ENCODE measurements at places on chromosomes 12 and 14.

- DNase-seq, result peak; percentile 21
These were observed 411.8 kb upstream of the MIS18BP1 start for GRCh38 chr14:45664668-45665356.

- DNase-seq, result no peak
These were observed 24.9 kb downstream of the KCNA5 start for GRCh38 chr12:5068619-5069018.

- DNase-seq, result no peak
These were observed 11.0 kb downstream of the ZFC3H1 start for GRCh38 chr12:71652656-71653055.

DNA sequence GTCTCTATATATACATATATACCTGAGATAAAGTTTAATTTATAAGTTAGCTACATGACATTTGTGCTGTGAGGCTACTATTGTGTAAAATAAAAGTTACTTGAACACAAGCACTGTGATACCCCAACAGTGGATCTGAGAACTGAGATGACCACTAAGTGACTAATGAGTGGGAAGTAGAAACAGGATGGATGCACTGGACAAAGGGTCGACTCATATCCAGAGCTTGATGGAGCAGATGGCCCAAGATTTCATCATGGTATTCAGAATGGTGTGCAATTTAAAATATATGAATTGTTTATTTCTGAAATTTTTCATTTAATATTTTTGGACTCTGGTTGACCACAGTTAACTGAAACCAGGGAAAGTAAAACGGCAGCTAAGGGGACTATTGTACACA, 908.6 kb upstream of the MDGA2 start:
- DNase-seq, result no peak

DNA sequence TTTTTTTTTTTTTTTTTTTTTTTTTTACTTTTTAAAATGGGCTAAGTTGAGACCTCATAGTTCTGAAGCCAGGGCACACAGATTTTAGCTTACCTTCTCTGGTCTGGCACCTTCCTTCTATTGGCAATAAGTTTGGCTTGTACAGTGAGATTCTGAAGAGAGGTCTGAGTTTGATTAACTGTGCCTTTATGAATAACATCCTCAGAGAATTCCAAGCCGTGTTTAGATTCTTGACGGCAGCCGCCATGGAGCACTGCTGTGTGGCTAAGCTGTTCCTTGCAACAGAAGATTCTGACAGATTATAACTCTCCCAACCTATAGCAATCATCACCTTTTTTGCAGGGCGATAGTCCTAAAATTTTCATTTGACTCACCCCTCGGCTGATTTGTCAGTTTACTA, 354.9 kb upstream of the FAR2 start:
- DNase-seq, result no peak

DNA sequence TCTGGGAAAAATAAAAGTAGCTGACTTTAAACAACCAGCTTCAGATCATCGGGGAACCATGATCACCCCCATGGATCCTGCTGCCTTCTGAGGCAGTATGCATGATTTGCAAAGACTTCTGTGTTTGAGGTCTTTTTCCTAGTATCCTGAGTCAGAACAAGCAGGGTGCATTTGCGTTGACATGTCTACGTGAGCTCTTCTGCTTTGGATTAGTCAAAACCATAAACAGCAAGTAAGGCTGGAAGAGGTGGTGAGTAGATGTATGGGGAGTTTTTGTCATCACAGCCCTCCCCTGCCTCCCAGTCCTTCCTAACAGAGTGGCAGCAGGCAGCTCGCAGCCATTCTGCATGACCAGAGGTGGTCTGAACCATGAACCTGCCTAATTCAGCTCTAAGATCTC, 24.1 kb downstream of the PLEKHG7 start:
- DNase-seq, result no peak

DNA sequence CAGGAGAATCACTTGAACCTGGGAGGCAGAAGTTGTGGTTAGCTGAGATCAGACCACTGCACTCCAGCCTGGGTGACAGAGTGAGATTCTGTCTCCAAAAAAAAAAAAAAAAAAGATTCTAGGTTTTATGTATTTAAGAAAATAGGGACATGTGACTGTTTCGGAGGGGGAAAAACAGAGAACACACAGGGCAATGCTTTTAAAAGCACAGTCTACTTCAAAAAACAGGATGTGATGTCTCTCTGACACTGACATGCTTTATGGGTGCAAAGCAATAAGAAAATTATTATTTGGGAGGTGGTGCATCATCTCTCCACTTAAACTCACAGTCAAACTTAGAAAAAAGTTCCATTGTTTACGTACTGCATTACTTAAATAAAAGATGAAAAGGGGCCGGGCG, 28.7 kb downstream of the CLIP1 start:
- no peak for DNase-seq

- no peak for DNase-seq
These were observed 22.2 kb downstream of the TMEM30B start for GRCh38 chr14:61258985-61259384.

GRCh38 chr12:49965836-49966235, 4.2 kb downstream of the AQP5 start:
- no peak for DNase-seq

DNA sequence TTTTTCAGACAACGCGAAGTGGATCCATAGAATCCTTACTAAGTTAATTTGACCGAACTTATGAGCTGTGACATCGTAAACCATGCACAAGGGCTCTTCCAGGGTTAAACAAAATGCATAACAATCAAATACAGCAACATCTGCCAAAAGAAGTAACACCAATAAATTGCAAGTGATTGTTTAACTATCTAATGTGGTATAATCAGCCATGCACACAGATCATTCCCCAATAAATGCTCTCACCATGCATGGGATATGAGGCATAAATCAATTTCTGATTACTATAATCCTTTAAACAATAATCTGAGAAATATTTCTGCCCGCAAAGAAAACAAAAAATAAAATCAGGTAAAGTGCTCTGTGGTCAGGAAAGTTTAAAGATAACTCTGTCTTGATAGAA, 7.7 kb upstream of the PLEKHG7 start:
- no peak for DNase-seq

- no peak for DNase-seq
These were observed 121.7 kb downstream of the DUSP6 start for GRCh38 chr12:89230376-89231315.

DNA sequence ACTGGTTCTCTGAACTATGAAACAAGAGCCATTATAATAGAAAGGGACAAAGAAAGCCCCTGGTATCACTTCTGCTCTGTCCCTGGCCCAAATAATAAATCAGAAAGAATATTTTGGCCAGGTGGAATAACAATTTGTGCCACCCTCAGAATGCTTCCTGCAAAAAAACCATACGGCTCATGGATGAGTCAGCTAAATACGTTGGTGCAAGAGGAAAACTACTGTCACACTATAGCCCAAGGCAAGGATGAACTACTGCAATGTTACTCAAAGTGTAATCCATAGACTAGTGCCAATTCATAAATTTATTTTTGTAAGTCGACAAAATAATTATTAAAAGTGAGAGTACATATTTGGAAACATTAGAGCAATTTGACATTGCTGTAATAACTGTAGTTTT, 68.2 kb downstream of the ANKS1B start:
- DNase-seq, result no peak

DNA sequence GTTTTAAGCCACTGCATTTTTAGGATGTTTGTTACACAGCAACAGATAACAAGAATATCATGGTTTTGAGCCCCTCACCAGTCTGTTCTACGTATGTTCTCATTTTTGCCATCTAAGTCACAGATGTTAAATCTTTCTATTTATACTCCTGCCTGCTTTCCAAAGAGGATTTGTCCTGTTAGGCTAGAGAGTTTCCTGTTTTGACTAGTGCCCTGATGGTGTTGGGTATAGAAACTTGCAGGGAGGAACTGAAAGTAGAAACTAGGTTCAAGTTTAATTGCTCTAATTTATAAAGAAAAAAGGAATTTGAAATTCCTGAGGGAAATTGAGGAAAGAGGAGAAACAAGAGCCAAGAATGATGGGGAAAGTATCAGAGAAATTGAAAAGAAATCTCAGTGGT, 74.4 kb upstream of the COCH start:
- DNase-seq, result no peak

- peak; percentile 51 for DNase-seq
These were observed 165.2 kb downstream of the TSPAN9 start for GRCh38 chr12:3242199-3242863.

DNA sequence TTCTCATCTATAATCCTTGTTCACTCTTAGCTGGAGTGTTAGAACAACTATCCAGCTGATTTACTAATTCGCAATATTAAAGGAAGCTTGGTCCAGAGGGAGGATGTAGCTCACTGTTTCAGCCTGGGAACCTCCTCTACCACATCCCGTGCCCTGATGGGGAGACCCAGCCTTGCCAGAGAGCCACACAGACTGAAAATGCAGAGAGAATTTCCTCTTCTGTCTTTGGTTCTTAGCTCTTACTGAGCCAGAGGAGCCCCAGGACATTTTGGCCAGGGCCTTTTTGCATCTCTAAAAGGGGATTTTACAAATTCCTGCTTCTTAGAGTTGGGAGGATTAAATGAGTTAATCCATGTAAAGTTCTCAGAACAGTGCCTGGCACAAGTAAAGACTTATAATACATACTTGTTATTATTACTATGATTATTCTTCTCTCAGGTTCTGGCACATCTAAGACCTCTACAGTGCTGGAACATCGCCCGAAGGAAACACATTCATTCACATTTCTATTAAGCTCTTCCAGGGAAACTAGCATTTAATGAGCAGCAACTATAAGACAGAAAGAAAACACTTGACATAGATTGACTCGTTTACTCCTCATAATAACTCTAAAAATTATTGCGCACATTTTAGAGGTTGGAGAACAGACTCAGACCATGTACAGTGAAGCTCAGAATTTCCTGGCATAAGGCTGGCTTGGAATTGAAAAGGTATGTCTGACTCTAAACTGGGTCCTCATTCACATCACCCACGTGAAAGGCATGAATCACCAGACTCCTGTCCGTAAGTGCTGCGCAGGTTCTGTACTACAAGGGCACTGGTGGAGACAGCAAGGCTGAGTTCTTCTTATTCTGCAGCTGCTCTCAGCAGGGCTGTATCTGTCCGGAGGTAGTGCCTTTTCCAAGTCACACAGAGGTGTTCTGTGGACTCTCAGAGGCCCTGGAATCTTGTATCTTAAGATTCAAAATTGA, 27.8 kb upstream of the AEBP2 start:
- DNase-seq, result no peak

DNA sequence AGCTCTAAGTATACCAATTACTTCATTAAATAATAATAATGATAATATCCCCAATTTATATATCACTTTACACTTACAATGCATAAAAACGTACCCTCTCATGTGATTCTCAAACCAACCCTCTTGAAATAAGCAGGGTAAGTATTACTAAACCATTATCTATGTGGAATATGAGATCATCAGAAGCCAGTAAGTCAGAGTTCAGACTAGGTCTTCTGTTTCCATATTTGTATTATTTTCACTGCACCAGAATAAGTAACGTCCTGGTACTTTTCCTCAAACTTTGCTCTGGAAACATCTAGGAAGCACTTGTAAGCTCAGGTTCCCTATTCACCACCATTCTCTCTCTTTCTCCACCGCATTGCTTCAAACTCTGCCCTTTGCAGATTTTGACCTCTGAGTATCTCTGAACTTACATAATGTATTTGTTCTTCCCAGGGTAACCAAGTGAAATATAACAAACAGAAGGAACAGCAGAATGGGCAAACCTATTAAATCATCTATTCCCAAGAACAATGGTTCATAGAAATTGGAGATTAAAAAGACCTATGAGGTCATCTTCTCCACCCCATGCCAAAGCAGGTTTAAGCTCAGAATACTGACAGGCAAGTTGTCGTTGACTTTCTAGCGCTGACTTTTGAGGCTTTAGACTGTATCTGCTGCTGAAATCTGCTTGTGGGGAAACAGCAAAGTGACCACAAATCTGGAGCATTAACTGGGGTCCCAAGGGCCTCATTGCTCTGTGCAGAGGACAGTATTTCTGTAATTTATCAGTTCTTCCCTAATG, 161.3 kb upstream of the FAR2 start:
- DNase-seq, result peak; percentile 48

DNA sequence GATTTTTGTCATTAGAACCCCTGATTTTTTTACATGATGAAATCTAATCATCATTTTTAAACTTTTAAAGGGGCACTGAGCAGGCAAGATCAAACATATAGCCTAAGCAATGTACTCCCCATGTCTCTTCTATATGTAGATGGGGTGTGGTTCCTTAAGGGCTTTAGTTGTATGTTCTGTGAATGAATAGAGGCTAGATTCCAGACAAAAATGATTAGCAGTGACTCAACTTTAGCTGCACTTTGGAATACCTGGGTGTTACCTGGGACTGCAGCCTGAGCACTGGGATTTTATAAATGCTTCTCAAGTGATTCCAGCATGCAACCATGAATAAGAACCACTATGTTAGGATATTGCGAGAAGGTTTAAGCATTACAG, 256.7 kb upstream of the PLEKHG7 start:
- DNase-seq, result no peak

GRCh38 chr12:94616203-94616729, 34.1 kb downstream of the TMCC3 start:
- DNase-seq, result no peak

GRCh38 chr12:100794441-100795173, at the start of gene ANO4:
ANO4 (plus strand) TSS chr12:100794776; CDS start chr12:100901786, 107,010 bp downstream.
- DNase-seq, result peak; percentile 34

GRCh38 chr12:70468741-70469140, 102.7 kb downstream of the KCNMB4 start:
- DNase-seq, result no peak

DNA sequence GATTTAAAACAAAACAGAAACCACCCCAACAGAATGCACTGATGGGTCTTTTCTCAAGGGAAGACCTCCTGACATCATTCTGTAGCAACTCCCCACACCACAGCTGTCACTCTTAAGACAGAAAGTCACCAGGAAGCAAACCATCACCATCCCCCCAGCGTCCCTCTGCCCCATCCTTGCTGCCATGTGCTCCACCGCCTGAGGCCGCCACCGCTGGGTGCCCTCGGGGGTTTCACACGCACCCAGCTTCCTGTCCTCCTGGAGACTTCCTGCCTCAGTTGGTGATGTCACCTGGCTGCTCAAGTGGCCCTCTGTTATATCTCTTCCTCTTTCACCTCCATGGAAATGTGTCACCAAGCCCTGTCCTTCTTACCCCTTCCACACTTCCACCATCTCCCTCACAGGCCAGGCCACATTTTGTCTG, 71.4 kb upstream of the GPR68 start:
- DNase-seq, result no peak

DNA sequence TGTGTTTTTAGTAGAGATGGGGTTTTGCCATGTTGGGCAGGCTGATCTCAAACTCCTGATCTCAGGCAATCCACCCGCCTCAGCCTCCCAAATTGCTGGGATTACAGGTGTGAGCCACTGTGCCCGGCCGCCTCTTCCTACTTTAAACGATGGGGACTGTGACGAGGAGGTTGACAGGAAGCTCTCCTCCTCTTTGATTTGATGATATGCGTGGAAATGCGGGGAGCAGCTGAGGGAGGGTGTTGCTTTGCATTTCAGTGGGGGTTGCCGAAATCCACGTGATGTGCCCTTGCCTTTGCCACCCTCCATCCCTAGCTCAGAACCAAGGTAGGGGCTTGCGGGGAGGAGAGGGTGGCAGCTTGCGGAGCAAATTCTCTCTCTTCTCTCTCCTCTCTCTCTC, 189.6 kb downstream of the AACS start:
- DNase-seq, result no peak
